ENCODE measurements at places on chromosomes 16 and 17.

DNA sequence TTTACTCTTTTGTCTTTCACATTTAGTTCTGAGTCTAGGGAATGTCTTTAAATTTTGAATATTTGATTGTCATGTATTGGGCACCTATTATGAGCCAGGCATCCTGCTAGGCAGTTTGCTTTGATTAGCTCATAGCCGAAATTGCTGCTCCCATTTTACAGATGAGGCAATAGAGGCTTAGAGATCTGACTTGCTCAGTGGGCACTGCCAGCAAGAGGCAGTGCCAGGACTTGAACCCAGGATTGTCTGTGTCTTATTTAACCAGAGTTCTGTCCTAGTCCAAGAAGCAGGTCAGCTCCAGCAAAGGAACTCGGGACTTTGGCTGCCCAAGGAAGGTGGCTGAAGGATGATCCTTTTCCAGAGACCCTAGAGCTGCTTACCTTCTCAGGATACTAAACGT is 24.5 kb downstream of the BEAN1 start:
- no peaks in the 10 kb centered on the region for H3K27me3 ChIP-seq
- no peak for DNase-seq

- H3K4me1 ChIP-seq: peaks cover 51% of the 10 kb centered on the region
- DNase-seq: peak; percentile 48
- peak overlapping the region; percentile 95 for H3K4me3 ChIP-seq
- H3K27ac ChIP-seq: peak overlapping the region; percentile 89
- no peaks in the 10 kb centered on the region for H3K27me3 ChIP-seq
Measured at GRCh38 chr16:56450275-56450985, 702 bp downstream of the NUDT21 start.

DNA sequence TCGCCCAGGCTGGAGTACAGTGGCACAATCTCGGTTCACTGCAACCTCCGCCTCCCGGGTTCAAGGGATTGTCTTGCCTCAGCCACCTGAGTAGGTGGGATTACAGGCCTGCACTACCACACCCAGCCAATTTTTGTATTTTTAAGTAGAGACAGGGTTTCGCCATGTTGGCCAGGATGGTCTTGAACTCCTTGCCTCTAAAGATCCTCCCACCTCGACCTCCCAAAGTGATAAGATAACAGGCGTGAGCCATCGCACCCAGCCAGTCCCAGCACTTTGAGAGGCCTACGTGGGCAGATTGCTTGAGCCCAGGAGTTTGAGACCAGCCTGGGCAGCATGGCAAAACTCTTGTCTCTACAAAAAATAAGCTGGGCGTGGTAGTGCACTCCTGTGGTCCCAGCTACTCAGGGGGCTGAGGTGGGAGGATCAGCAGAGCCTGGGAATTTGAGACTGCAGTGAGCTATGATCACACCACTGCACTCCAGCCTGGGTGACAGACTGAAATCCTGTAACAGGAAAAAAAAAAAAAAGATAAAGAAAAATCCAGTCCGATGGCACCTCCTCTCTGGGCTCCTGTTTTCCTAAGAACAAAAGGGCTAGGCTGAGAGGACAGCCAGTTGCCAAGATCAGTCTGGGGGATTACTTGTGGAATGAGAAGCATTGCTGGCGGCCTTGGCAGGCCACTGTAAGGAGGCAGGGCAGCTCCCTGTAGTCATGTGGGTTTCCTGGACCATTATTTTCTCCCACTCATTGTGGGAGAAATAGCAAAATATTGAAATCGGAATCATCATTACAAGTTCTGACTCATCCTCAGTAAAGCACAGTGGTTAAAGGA is 3.0 kb upstream of the PIPOX start:
- no peak overlapping the region for H3K4me3 ChIP-seq
- H3K27me3 ChIP-seq: peaks cover 14% of the 10 kb centered on the region
- DNase-seq: no peak

DNA sequence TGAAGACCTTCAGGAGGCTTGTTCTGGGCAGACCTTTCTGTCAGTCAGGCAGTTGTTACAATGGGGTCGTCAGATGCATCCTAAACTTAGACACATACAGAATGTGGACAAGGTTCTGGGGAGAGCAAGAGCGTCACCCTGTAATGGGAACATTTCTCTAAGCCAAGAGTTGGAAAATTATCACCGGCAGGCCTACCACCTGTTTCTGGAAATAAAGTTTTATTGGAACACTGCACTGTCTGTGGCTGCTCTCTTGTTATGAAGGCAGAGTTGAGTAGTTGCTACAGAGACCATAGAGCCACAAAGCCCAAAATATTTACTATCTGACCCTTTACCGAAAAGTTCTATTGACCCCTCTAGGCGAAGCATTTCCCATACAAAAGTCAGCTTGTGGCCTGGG is 106.2 kb downstream of the CPPED1 start:
- H3K27me3 ChIP-seq: no peaks in the 10 kb centered on the region
- DNase-seq: no peak
- peaks cover 11% of the 10 kb centered on the region for H3K36me3 ChIP-seq

GRCh38 chr17:48647103-48647962 is 21.2 kb upstream of the HOXB9 start:
- DNase-seq: no peak
- H3K4me1 ChIP-seq: peaks cover 11% of the 10 kb centered on the region
- peak overlapping the region; percentile 41 for H3K4me3 ChIP-seq

DNA sequence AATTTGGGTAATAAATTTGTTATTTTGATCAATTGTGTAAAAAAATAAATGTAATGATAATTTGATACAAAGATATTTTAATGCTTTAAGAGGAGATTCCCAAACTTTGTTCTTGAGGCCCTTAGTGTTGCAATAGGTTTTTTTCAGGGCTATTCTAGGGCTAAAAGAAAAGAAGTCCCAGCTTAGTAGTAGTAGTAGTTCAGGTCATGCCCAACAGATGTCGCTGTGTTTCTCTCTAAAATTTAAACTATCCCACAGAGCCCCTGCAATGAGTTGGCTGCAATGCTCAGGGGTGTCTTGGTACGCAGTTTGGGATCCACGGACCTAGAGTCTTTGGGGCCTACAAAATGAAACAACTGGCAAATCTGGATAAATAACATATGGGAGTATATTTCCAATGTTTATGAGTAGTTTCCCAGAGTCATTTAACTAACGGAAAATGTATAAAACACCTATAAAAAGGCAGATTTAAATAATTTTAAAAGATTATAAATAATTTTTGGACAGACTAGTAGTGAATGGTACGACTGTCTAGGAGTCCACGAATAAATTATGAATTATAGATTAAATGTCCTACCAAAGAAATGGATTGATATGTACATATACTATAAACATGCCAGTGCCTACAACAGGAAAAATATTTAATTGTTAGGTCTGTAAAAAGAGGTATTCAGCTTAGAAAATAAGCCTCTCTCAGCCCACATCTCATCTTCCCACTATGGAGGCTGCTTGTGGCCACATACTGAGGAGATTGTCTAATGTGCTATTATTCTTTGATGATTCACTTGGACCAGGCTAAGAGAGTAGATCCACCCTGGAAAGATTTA is 228.5 kb upstream of the PMFBP1 start:
- no peak overlapping the region for H3K27ac ChIP-seq
- H3K36me3 ChIP-seq: no peaks in the 10 kb centered on the region
- peak; percentile 10 for DNase-seq
- no peaks in the 10 kb centered on the region for H3K27me3 ChIP-seq

- no peak overlapping the region for H3K4me3 ChIP-seq
- H3K4me1 ChIP-seq: no peaks in the 10 kb centered on the region
- no peaks in the 10 kb centered on the region for H3K36me3 ChIP-seq
- DNase-seq: no peak
Measured at GRCh38 chr17:61600621-61601020, 9.6 kb upstream of the NACA2 start.

GRCh38 chr17:59361386-59361785 is 29.9 kb downstream of the YPEL2 start:
- no peaks in the 10 kb centered on the region for H3K27me3 ChIP-seq
- peaks cover 10% of the 10 kb centered on the region for H3K36me3 ChIP-seq
- H3K4me3 ChIP-seq: peak overlapping the region; percentile 21
- H3K4me1 ChIP-seq: peaks cover 76% of the 10 kb centered on the region
- DNase-seq: no peak

- peaks cover 25% of the 10 kb centered on the region for H3K27me3 ChIP-seq
- H3K4me3 ChIP-seq: no peak overlapping the region
- no peak for DNase-seq
- H3K36me3 ChIP-seq: no peaks in the 10 kb centered on the region
- H3K27ac ChIP-seq: no peak overlapping the region
Measured at GRCh38 chr16:13909872-13910303, 10.1 kb upstream of the ERCC4 start.

DNA sequence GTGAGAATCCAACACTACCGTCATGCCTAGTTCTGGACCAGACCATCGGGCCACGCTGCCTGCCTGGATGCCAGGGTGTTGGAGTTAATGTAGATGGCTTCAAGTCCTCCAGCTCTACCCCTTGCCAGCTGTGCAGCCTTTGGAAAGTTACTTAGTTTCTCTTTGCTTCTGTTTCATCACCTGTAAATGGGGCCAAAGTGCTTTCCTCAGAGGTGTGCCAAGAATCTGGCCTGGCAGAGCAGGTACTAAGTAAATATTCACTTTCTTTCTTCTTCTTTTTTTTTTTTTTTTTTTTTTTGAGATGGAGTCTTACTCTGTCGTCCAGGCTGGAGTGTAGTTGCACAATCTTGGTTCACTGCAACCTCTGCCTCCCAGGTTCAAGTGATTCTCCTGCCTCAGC is 159.5 kb upstream of the RPL38 start:
- H3K4me1 ChIP-seq: peaks cover 5% of the 10 kb centered on the region
- no peak overlapping the region for H3K4me3 ChIP-seq
- no peaks in the 10 kb centered on the region for H3K27me3 ChIP-seq
- no peak overlapping the region for H3K27ac ChIP-seq
- no peak for DNase-seq

DNA sequence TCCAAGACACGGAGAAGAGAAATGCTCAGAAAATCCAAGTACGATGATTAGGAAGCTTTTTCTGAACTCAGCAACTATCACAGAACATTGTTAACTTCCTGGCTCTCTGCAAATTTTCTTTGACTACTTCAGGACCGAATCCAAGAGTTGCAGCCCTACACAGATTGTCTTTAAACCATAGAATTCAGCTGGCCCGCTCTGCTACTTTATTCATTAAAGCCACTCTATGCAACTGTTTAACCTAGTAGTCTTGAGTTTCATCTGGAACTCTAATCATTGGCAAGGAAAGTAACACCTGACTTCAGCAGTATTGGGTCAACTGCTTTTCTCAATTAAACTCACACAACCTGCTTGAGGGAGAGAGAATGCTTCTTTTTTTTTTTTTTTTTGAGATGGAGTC is 210.1 kb downstream of the SLC39A11 start:
- H3K4me1 ChIP-seq: peaks cover 6% of the 10 kb centered on the region
- no peak overlapping the region for H3K27ac ChIP-seq
- H3K4me3 ChIP-seq: no peak overlapping the region
- H3K36me3 ChIP-seq: peaks cover 54% of the 10 kb centered on the region
- no peak for DNase-seq

- no peaks in the 10 kb centered on the region for H3K36me3 ChIP-seq
- no peak overlapping the region for H3K4me3 ChIP-seq
- H3K27me3 ChIP-seq: peaks cover 45% of the 10 kb centered on the region
- DNase-seq: no peak
- H3K4me1 ChIP-seq: no peaks in the 10 kb centered on the region
- no peak overlapping the region for H3K27ac ChIP-seq
Measured at GRCh38 chr16:66364959-66365306, 1.6 kb upstream of the CDH5 start.

DNA sequence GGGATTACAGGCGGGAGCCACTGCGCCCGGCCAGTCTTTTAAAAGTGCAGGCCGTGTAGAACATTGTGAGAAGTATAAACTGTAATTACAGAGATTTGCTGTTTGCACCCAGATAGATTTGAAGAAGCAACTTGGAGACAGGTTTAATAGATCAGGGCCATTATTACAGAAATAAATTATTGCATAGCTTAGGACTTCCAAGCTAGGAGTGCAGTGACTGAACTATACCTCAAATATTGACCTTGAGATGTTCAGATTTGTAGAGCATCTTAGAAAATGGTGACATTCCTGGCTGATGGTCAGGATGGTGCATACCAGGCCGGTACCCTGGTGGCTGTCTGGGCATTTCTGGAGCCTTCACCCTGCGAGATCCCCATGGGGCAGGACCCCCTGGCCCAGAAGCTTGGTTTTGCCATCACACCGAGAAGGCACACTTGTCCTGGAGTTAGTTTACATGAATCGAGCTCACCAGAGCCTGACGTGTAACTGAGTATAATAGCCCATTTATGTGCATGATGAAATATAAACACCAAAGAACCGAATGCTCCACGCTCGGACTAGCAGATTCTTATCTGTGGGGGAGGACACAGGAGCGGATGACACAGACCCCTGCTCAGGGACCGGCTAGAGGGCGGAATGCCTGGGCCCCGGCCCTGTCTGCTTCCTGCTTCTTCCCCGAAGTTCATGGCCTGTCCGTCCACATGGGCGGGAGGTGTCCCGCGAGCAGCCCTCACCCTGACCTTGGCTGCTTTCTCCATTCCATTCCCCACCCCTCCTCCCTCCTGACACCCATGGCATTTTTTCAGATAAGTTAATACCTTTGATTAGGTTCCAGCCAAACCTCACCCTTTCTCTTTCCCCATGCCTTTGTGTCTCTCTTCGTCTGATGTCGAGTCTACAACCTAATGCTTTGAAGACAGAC is 32.1 kb downstream of the CCDC40 start:
- H3K4me3 ChIP-seq: no peak overlapping the region
- no peak for DNase-seq
- H3K36me3 ChIP-seq: no peaks in the 10 kb centered on the region
- H3K27me3 ChIP-seq: no peaks in the 10 kb centered on the region
- no peaks in the 10 kb centered on the region for H3K4me1 ChIP-seq

DNA sequence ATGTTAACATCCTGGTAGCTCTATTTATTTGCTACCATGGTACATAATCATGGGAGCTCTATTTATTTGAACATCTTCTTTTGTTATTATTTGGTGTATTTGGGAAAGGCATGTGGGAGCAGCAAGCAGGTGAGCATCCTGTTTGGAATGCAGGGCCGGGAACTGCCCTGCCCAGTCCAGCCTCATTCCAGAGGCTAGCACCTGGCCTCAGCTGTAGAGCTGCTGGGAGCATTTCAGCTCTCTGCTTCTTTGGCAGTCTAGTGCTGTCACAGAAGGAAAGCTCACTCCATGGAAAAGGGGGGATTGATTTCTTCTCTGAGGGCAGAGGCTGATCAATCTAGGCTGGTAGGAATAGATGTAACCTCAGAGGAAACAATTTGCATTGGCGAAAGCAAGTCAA is 112.5 kb downstream of the WWOX start:
- H3K4me3 ChIP-seq: no peak overlapping the region
- H3K4me1 ChIP-seq: no peaks in the 10 kb centered on the region
- no peak overlapping the region for H3K27ac ChIP-seq
- no peak for DNase-seq

GRCh38 chr17:15744885-15745284 is 12.8 kb downstream of the TBC1D26 start:
- no peaks in the 10 kb centered on the region for H3K4me1 ChIP-seq
- no peaks in the 10 kb centered on the region for H3K27me3 ChIP-seq
- no peak overlapping the region for H3K27ac ChIP-seq
- no peak overlapping the region for H3K4me3 ChIP-seq
